Astrocyte of the cerebellum (primary cell): ENCODE measurements at places on chromosomes 1 and 21.

DNA sequence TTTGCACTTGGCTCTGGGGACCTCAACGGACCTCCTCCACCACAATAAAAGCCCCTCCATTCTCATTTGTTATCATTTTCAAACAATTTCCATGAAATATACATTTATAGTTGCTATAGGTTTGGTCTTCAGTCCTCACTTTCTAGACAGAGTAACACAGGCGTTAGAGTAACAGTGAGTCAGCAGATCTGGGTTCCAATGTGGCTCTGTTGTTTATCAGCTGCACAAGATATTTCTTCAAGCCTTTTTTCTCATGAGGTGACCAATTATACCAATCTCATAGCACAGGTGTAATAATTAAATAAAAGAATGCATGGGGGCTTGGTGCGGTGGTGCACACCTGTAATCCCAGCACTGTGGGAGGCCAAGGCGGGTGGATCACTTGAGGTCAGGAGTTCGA lies 32.8 kb upstream of the PSMB2 start:
- no peak for DNase-seq

GRCh38 chr1:5617546-5617945 lies 374.7 kb downstream of the NPHP4 start:
- DNase-seq = no peak

- no peak for DNase-seq
Observed at GRCh38 chr1:182198006-182198605, 136.6 kb upstream of the ZNF648 start.

DNA sequence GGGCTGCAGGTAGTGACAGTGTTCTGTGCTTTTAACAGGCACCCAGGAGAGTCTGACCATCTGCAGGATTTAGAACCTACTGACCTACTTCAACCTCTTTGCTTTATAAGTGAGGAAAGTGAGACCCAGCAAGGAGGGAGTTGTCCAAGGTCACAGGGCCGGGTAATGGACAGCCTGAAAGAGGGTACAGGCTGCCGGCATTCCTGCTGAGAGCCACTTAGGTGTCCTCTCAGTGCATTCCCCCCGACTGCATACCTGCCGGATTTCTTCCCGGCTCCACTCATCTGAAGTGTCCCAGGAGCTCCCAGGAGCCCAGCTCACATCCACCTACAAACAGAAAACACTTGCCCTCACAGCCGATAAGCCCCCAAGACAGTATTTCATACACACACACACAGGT lies 13.9 kb downstream of the PHLDA3 start:
- DNase-seq = no peak

DNA sequence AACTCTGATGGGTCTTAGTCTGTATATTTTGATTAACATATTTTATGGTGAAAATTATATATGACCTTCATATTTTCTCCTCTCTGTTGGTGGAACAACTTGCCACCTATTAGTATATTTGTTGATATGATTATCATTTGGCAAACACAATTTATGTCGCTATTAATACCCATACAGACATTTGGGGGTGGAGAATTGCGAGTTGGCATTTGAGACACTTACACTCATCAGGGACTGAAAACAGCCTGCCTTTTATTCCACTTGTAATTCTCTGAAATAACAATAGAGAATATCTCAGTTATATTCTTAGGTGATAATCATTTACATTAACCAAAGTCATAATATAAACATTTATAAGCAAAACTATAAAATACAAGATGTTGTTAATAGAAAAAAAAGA lies 100.5 kb upstream of the RGS18 start:
- no peak for DNase-seq

GRCh38 chr1:219138747-219139146 lies 34.9 kb upstream of the LYPLAL1 start:
- no peak for DNase-seq

DNA sequence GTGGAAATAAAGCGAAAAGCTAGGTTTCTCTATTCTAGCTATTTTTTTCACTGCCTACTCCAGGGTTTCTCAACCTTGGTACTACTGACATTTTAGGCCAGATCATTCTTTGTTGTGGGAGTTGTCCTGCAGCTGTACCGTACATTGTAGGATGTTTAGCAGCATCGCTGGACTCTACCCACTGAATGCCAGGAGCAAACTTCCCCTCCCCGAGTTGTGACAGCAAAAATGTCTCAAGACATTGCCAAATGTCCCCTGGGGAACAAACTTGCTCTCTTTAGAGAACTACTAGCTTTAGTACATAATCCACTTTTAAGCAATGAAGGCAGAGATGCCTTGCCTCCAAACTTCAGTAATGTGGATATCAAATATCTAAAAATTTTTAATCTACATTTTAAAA lies 122.8 kb downstream of the PLPPR5 start:
- no peak for DNase-seq

GRCh38 chr1:1761504-1762376 lies 16.5 kb downstream of the NADK start:
- no peak for DNase-seq

DNA sequence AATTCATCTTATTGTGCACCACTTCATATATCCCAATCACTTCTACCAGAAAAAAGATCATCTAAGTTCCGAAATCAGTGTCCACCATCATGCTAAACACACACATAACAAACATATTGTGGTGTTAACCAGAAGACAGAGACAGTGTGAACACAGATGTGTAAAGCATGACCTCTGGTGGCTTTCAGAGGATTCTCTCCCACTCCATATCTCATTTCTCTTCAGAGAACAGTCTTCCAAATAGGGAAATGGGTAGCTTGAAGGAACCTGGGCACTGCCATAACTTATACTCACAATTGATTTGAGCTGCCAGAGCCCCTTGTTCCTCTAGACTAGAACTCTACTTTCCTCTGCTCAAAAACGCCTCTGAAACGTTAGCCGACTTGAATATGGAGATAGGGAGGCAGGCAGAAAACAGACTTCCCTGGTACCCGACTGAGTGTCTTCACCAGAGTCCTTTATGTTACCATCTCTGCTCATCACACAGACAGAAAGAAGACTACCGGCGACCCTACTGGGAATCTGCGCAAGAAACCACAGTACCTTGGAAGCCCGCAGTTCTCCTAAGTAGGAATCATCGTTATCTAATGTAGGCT lies 1.8 kb upstream of the ELAPOR1 start:
- DNase-seq = no peak
